Glutamatergic neuron (in vitro differentiated cells): ENCODE measurements at places on chromosomes 12 and 14. TPM values are rescaled to one million over a fixed set of nuclear protein-coding genes. Genes with fewer than 3 reads are reported as not detected.

GRCh38 chr12:12432364-12432763 is 75.5 kb downstream of the BORCS5 start:
- no peak for DNase-seq
- H3K27me3 ChIP-seq, result peaks cover 1% of the 10 kb centered on the region
- H3K36me3 ChIP-seq, result peaks cover 5% of the 10 kb centered on the region
- no peak overlapping the region for H3K4me3 ChIP-seq
- H3K27ac ChIP-seq, result no peak overlapping the region

DNA sequence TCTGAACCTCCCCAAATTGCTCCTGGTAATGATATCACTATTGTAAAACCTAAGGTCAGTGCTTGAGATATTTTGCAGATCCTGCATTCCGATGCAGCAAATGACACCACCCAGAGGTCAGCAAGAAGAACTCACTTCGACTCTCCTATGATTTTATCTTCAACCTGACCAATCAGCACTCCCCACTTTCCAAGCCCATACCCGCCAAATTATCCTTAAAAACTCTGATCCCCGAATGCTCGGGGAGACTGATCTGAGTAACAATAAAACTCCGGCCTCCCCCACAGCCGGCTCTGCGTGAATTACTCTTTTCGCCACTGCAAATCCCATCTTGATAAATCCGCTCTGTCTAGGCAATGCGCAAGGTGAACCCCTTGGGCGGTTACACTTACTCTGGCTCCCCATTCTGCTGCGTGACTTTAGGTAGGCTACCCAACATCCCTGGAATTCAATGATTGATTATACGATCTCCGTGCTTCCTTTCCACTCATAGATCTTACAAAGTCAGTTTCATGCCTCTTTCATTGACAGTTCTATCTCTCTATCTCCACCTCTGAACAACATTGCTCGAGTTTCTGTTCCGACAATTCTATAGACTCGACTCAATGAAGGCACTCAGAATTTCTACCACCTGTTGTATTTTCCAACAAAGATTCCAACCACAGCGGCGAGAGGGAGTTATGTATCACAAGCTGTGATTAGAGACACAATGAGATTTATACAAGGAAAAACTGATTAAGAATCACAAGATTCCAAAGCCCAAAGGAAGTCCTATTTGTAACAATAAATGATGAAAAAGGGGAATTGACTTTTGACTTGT is 939 bp downstream of the NPC2 start:
- H3K36me3 ChIP-seq, result no peaks in the 10 kb centered on the region
- H3K27ac ChIP-seq, result no peak overlapping the region
- no peak overlapping the region for H3K4me3 ChIP-seq
- no peak for DNase-seq

DNA sequence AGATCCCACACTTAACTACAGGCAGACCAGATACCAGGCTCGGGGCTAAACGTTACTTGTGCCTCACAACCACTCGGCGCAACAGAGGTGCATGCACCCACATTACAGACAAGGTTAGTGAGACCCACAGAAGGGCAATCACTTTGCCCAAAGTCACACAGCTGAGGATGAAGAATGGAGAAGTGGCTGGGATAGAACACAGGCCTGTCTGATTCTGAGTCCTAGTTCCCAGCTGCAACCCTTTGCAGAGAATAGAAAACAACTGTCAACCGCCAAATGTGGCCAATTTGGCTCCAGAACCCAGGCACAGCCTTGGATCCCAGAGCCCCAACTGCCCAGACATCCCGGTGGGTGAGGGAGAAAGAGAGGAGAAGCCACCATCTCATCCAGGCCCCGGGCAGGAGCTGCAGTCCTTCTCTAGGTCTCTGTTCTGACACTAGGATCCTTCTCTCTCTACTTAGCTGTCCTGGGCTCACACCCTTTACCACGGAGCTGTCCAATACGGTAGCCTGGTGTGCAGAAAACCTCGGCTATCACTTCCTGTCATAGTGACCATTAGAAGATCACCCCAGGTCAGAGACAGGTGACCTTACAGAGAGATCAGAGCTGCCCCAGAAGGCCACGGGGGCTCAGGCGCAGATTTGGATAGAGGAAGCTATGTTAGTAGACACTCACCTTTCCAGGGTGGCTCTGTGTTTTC is 59.1 kb downstream of the FAM222A start:
- peaks cover 2% of the 10 kb centered on the region for H3K4me1 ChIP-seq
- peaks cover 8% of the 10 kb centered on the region for H3K27me3 ChIP-seq
- H3K4me3 ChIP-seq, result no peak overlapping the region
- H3K27ac ChIP-seq, result no peak overlapping the region
- H3K36me3 ChIP-seq, result no peaks in the 10 kb centered on the region

- H3K36me3 ChIP-seq, result no peaks in the 10 kb centered on the region
- no peak overlapping the region for H3K4me3 ChIP-seq
- no peak overlapping the region for H3K27ac ChIP-seq
- no peak for DNase-seq
- H3K27me3 ChIP-seq, result peaks cover 4% of the 10 kb centered on the region
Observed at GRCh38 chr12:116426391-116427136, 132.6 kb upstream of the MAP1LC3B2 start.

- peaks cover 3% of the 10 kb centered on the region for H3K27me3 ChIP-seq
- H3K4me3 ChIP-seq, result no peak overlapping the region
- H3K4me1 ChIP-seq, result no peaks in the 10 kb centered on the region
Observed at GRCh38 chr12:93552427-93552826, 20.0 kb upstream of the SOCS2 start.

GRCh38 chr14:56810836-56811592 is 735 bp upstream of the OTX2 start:
- no peaks in the 10 kb centered on the region for H3K36me3 ChIP-seq
- H3K27ac ChIP-seq, result no peak overlapping the region
- H3K27me3 ChIP-seq, result peaks cover 39% of the 10 kb centered on the region
- peak overlapping the region; percentile 91 for H3K4me3 ChIP-seq

GRCh38 chr12:105699209-105699608 is 368.7 kb downstream of the C12orf75 start:
- no peak overlapping the region for H3K27ac ChIP-seq
- DNase-seq, result no peak
- no peak overlapping the region for H3K4me3 ChIP-seq
- H3K4me1 ChIP-seq, result no peaks in the 10 kb centered on the region
- H3K36me3 ChIP-seq, result no peaks in the 10 kb centered on the region

GRCh38 chr14:35973770-35974169 is 147.6 kb downstream of the BRMS1L start:
- no peaks in the 10 kb centered on the region for H3K36me3 ChIP-seq
- H3K4me3 ChIP-seq, result no peak overlapping the region
- no peaks in the 10 kb centered on the region for H3K27me3 ChIP-seq

- no peak overlapping the region for H3K4me3 ChIP-seq
- H3K4me1 ChIP-seq, result peaks cover 15% of the 10 kb centered on the region
- peak; percentile 86 for DNase-seq
- H3K27me3 ChIP-seq, result peaks cover 2% of the 10 kb centered on the region
- no peak overlapping the region for H3K27ac ChIP-seq
- no peaks in the 10 kb centered on the region for H3K36me3 ChIP-seq
Observed at GRCh38 chr14:66070542-66071319, 415.4 kb upstream of the CCDC196 start.

- DNase-seq, result no peak
- peaks cover 13% of the 10 kb centered on the region for H3K4me1 ChIP-seq
- peak overlapping the region; percentile 9 for H3K4me3 ChIP-seq
- H3K36me3 ChIP-seq, result no peaks in the 10 kb centered on the region
Observed at GRCh38 chr12:48943221-48943620, 14.1 kb downstream of the ARF3 start.

GRCh38 chr12:130587966-130588365 is 128.1 kb downstream of the RIMBP2 start:
- no peak for DNase-seq
- H3K4me1 ChIP-seq, result peaks cover 8% of the 10 kb centered on the region
- H3K27ac ChIP-seq, result no peak overlapping the region
- H3K36me3 ChIP-seq, result peaks cover 7% of the 10 kb centered on the region
- H3K4me3 ChIP-seq, result no peak overlapping the region

The SEC23A gene
- total RNA-seq, result 59.2 TPM

The TEAD4 gene
- 3.8 TPM for total RNA-seq

The OR4E2 gene
- not detected for total RNA-seq

The OR8S1 gene
- not detected for total RNA-seq

The CNTN1 gene
- total RNA-seq, result 81.4 TPM

The INHBC gene
- total RNA-seq, result not detected
